ENCODE measurements at places on chromosomes 11 and 22.

DNA sequence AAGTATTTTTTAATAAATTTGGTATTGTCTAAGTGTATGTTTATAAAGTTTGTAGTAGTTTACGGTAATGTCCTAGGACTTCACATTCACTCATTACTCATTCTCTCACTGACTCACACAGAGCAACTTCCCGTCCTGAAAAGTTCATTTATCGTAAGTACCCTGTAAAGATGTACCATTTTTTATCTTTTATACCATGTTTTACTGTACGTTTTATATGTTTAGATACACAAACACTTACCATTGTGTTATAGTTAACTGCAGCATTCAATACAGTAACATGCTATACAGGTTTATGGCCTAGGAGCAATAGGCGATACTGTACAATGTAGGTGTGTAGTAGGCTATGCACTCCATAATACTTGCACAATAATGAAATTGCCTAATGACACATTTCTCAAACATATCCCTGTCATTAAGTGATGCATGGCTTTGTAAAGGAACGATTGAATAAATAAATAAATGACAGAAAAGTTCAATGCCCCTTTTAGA lies 12.5 kb upstream of the CARD18 start:
- no peak for DNase-seq

DNA sequence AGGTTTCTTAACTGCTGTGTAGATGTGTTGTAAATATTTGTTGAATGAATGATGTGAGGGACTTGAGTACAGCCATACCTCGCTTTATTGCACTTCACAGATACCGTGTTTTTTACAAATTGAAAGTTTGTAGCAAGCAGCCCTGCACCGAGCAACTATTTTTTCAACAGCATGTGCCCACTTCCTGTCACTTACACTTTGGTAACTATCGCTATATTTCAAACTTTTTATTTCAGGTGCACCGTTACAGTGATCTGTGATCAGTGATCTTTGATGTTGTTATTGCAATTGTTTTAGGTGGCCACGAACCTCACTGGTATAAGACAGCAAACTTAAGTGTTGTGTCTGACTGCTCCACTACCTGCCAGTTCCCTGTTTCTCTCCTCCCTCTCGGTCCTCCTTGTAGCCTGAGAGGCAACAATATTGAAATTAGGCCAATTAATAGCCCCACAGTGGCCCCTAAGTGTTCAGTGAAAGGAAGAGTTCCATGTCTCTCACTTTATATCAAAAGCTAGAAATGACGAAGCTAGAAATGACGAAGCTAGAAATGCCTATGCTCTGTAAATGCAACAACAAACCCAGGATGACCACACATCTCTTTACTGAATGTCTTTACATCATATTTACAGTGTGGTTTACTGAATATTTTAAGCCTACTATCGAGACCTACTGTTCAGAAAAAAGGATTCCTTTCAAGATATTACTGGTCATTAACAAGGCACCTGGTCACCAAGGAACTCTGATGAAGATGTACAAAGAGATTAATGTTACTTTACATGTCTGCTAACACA lies 1.0 kb downstream of the SFI1 start:
- no peak for DNase-seq

DNA sequence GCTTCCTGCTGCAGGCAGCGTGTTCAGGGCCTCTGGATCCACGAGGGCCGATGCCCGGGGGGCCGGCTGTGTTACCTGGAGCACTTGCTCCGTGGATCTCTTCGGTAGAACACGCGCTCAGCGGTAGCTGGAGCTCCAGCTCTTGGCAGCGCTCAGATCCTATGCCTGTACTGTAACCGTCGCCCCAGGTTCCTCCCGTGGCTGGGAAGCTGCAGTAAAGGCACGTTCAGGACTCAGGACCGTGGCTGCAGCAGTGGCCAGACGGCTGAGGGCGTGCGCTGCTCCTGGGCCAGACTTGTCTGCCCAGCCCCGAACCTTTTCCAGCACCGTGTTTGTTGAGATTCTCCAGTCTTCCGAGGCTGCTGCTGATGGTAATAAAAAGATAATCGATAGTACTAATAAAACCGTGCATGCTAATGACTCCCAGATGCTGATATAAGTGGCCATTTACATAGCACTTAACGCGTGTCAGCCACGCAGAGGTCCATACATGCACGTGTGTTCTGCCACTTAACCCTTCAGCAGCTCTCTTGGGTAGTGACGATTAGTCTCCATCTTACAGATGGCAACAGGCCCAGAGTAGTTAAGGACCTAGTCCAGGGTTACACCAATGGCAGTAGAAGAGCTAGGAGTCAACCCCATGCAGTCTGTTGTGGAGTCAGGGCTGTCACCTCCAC lies 1.4 kb downstream of the MOV10L1 start:
- peak; percentile 65 for DNase-seq

DNA sequence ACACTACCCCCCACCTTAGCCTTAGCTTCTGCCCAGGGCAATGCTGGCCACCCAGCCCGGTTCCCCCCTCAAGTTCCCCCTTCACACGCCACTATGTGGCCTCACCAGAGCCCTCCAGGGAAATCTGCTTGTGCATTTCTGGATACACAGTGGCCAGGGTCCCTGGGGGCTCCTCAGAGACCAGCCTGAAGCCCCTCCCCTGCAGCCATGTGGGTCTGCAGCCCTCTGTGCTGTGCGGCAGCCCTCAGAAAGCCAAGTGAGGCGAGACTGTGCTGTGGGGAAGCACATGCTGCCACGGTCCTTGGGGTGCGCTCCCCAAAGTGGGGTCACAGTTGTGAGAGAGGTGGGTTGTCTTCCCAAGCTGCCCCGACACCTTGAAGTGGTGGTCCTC lies 2.1 kb upstream of the PLXNB2 start:
- DNase-seq, result no peak

GRCh38 chr11:34261820-34262219 lies 96.0 kb downstream of the ABTB2 start:
- DNase-seq, result no peak

All from aorta (tissue), 5 donors.